ENCODE measurements at places on chromosomes 5 and 9.

GRCh38 chr5:100803397-100803796 is 99.7 kb downstream of the ST8SIA4 start:
- no peaks in the 10 kb centered on the region for H3K36me3 ChIP-seq
- no peaks in the 10 kb centered on the region for H3K27me3 ChIP-seq
- H3K4me1 ChIP-seq: no peaks in the 10 kb centered on the region
- H3K27ac ChIP-seq: no peak overlapping the region

- no peaks in the 10 kb centered on the region for H3K4me1 ChIP-seq
- no peaks in the 10 kb centered on the region for H3K27me3 ChIP-seq
- no peaks in the 10 kb centered on the region for H3K36me3 ChIP-seq
- no peak overlapping the region for H3K27ac ChIP-seq
- no peak for DNase-seq
Measured at GRCh38 chr9:88791105-88791805, 200.0 kb upstream of the S1PR3 start.

DNA sequence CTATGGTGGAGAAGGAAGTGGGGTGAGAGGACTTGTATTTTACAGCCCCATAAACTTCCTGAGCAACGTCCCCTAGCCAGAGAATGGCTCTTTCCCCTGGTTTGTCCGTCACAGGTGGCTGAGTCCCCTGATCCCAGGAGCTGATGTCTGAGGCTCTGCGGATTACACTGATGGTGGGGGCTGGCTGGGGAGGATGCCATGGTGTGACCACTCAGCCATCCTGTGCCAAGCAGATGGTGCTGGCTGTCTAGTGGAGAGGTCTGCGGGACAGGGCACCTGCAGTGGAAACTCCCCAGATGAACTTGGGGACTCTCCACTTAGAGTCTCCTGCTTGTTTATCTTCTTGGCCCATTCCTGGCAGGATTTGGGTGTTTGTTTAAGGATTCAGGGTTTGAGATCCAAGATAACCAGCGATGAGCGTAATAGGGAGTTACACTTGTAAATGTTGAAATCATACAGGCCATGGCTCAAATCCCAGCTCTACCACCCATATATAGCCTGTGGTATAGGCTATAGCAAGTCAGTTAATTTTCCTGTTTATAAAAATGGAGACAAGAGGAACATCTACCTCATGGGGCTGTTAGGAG is 4.7 kb upstream of the PTGS1 start:
- peaks cover 6% of the 10 kb centered on the region for H3K4me1 ChIP-seq
- DNase-seq: no peak
- H3K27ac ChIP-seq: no peak overlapping the region
- H3K27me3 ChIP-seq: no peaks in the 10 kb centered on the region

GRCh38 chr5:111585291-111585690 is 73.0 kb upstream of the STARD4 start:
- DNase-seq: no peak
- H3K4me3 ChIP-seq: no peak overlapping the region
- no peaks in the 10 kb centered on the region for H3K27me3 ChIP-seq

DNA sequence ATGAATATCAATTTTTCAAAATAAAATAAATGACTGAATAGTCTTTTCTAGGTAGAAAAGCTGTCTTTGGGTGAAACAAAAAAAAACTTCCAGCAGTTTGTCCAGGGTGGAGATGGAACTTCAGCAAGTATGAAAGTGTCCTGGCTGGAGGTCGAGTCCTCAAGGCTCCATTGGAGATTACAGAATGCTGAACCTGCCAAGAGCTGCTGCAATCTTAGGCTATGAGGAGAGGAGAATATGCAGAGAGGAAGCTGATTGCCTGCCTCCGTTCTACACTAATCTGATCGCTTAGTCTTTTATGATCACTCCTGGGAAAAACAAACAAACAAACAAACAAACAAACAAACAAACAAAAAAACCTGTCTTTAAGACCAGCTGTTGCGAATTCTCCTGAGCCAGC is 50.6 kb downstream of the NREP start:
- H3K4me3 ChIP-seq: no peak overlapping the region
- H3K27me3 ChIP-seq: no peaks in the 10 kb centered on the region
- no peak for DNase-seq

GRCh38 chr5:139692679-139693308 is 44.6 kb downstream of the CXXC5 start:
- no peak overlapping the region for H3K27ac ChIP-seq
- no peak for DNase-seq
- no peak overlapping the region for H3K4me3 ChIP-seq
- peaks cover 3% of the 10 kb centered on the region for H3K27me3 ChIP-seq
- peaks cover 4% of the 10 kb centered on the region for H3K4me1 ChIP-seq

All from CD8-positive, alpha-beta memory T cell (primary cell).